ENCODE measurements at places on chromosomes 3 and 15. TPM values are rescaled to one million over a fixed set of nuclear protein-coding genes. Genes with fewer than 3 reads are reported as not detected.

- H3K4me3 ChIP-seq, result no peak overlapping the region
- no peaks in the 10 kb centered on the region for H3K27me3 ChIP-seq
- no peak for DNase-seq
Observed at GRCh38 chr15:95302206-95302605, 1028.3 kb upstream of the NR2F2 start.

DNA sequence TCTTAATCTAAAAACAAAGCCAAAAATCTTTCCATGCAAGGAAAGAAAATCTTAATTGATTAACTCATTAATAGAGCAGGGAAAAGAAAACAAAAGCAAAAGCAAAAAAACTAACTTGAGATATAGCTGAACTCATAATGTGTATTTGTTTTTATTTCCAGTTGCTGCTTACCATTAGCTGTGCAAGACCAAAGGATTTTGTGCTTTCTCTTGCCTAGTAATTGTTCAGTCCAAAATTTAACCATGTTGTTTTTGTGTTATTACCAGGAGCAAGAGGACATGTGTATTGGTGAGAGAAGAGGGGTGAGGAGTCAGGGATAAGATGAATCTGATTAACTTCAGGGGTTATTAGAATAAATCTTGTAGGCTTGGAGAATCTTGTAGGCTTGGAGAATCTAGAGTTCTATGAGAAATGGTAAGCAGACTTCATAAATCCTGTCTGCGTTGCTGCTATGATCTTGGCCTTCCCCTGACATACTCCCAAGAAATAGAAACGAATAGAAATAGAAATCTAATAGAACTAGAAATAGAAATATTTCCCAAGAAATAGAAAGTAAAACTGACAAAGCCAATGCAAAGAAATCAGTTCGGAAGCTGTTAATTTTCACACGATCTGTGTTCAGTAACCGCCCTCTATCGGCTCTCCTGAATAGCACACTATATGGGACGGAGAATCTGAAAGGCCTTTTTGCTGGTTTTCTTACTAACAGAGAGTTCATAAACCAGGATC lies 72.6 kb upstream of the TNFSF10 start:
- H3K27me3 ChIP-seq, result no peaks in the 10 kb centered on the region
- peak; percentile 67 for DNase-seq
- no peaks in the 10 kb centered on the region for H3K36me3 ChIP-seq
- H3K4me1 ChIP-seq, result no peaks in the 10 kb centered on the region
- peak overlapping the region; percentile 22 for H3K27ac ChIP-seq
- peak overlapping the region; percentile 40 for H3K4me3 ChIP-seq

GRCh38 chr3:40557575-40558161 lies 32.9 kb downstream of the ZNF621 start:
- no peak overlapping the region for H3K4me3 ChIP-seq
- H3K4me1 ChIP-seq, result no peaks in the 10 kb centered on the region
- no peak for DNase-seq
- H3K27ac ChIP-seq, result no peak overlapping the region
- no peaks in the 10 kb centered on the region for H3K36me3 ChIP-seq

DNA sequence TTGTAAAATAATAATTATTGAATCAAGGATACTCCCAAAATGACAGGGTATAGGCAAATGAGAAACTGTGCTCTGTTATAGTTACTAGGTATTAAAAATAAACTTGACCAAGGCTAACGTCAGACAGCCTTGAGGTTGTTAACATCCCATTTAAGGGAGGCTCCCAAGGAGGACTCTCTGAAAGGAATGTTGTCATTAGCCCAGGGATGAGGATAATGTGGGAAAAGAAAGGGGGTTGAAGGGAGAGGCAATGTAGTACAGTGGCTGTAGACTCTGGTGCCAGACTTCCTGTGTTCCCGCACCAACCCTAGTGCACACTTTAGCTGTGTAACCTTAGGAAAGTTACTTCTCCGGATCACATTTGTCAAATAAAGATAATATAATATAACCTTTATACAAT lies 47.0 kb upstream of the RARB start:
- H3K27me3 ChIP-seq, result no peaks in the 10 kb centered on the region
- H3K36me3 ChIP-seq, result no peaks in the 10 kb centered on the region
- no peak for DNase-seq

DNA sequence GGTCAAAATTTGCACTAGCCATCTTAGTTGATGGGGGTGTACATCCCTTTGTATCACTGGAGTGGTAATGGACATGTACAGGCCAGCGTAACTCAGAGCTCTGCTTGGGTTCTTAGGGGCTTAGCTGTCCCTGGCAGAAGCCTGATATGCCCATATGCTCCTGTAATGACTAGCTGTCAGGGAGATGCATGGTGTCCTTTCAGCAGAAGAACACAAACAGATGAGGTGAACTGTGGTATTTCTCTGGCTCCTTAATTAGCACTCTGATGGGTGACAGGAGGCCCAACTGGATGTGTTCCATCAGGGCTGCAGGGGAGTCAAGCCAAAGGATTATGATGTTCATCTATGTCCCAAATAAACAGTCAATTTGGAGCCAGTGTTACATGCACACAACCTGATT lies 774.5 kb downstream of the AGBL1 start:
- H3K27ac ChIP-seq, result no peak overlapping the region
- no peak overlapping the region for H3K4me3 ChIP-seq
- no peaks in the 10 kb centered on the region for H3K4me1 ChIP-seq
- no peak for DNase-seq

DNA sequence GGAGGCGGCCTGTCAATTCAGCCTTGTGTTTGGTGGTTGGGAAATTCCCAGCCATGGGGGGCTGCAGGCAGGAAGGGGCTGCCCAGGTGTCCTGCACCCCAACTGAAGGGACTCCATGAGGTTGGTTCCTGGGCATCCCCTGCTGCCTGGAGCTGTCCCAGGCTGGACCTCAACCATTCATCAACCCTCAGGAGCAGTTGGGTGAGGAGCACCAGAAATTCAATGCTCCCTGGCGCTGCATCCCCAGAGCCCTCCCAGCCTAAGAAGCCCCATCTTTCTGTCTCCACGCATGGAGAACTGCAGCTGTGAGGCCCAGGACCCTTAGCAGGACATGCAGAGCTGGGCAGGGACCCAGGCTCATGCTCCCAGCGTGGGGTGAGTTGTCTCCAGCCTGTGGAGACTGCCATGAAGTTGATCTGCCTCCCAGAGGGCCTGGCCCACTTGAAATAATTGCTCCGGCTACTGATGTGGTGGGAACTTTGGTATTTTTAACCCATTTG lies 8.0 kb upstream of the SEMA3B start:
- no peaks in the 10 kb centered on the region for H3K27me3 ChIP-seq
- peaks cover 23% of the 10 kb centered on the region for H3K4me1 ChIP-seq
- H3K4me3 ChIP-seq, result peak overlapping the region; percentile 55

DNA sequence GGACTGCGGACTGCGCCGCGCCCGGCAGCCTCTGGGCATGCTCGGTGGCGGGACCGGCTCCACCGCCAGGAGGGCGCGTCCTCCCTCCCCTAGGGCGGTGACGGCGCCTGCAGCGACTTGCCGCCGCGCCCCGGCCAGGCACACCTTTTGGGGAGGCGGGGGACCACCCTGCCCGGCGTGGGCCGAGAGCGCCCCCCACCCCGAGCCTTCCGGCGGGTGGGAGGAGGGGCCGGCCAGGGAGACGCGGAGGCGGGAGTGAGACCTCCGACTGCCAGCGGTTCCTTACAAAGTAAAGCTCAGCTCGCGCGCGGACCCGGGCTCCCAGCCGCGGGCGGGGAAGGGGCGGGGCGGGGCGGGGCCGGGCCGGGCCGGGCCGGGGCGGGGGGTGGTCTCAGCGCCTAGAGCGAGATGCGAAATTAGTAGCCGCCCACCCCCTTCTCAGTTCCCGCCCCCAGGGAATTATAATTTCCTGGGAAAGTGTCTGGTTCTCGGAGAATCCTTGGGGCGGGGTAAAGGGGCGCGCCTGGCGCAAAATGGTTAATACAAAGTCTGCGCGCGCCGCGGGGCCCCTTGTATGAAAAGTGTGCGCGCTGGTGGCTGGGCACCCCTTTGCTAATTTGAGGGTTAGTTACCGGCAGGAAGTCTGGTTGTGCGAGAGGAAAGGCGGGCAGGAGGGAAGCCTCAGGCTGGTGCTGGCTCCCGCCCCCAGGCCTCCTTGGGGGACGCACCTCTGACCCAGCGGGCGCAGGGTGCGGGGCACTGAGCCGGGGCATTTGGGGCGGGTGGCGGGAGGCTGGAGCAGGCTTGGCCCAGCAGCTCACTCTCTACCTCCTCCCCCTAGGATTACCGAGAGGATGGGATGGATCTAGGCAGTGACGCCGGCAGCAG lies 224.8 kb upstream of the IL12A start:
- DNase-seq, result peak; percentile 39
- peak overlapping the region; percentile 93 for H3K4me3 ChIP-seq
- peaks cover 3% of the 10 kb centered on the region for H3K4me1 ChIP-seq
- H3K27ac ChIP-seq, result peak overlapping the region; percentile 99

GRCh38 chr3:165406425-165406824 lies 210.2 kb upstream of the SLITRK3 start:
- no peak overlapping the region for H3K4me3 ChIP-seq
- no peaks in the 10 kb centered on the region for H3K36me3 ChIP-seq
- no peak for DNase-seq
- no peaks in the 10 kb centered on the region for H3K27me3 ChIP-seq

DNA sequence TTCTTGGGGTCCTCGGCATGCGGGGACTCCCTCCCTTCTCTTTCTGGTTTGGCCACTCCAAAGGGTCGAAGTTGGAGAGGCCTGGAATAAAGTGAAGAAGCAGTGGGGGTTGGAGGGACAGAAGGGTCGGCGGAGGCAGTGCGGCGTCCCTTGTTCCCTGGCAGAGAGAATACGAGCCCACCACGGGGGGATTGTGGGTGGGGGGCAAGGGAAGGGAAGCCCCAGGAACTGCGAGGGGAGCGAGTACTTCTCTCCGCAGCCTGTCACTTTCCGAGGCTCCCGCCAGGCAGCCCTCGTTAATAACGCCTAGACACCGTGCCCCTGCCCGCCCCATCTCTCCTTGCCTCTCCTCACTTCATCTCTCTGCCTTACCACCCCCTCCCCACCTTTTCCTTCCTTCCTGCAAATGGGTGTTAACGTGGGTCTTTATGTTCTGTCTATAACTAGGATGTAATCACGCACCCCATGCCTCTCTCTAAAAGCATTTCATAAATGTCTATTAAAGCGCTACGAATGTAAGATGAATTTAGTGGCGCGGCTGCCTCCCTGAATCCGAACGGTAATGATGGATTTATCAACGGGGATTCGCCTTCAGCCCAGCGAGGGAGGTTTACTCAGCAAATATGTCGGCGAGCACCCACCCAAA lies 13.7 kb downstream of the NR2F2 start:
- H3K27me3 ChIP-seq, result no peaks in the 10 kb centered on the region
- H3K27ac ChIP-seq, result peak overlapping the region; percentile 91
- peak overlapping the region; percentile 89 for H3K4me3 ChIP-seq
- no peaks in the 10 kb centered on the region for H3K36me3 ChIP-seq
- DNase-seq, result no peak
- H3K4me1 ChIP-seq, result no peaks in the 10 kb centered on the region

GRCh38 chr3:191340351-191340750 lies 10.0 kb upstream of the UTS2B start:
- no peak overlapping the region for H3K27ac ChIP-seq
- H3K4me3 ChIP-seq, result no peak overlapping the region
- peaks cover 50% of the 10 kb centered on the region for H3K4me1 ChIP-seq

- H3K4me3 ChIP-seq, result no peak overlapping the region
- H3K36me3 ChIP-seq, result no peaks in the 10 kb centered on the region
- DNase-seq, result no peak
- H3K4me1 ChIP-seq, result peaks cover 4% of the 10 kb centered on the region
- no peak overlapping the region for H3K27ac ChIP-seq
- no peaks in the 10 kb centered on the region for H3K27me3 ChIP-seq
Observed at GRCh38 chr15:98815207-98815606, 166.9 kb downstream of the IGF1R start.

GRCh38 chr3:186315581-186316354 lies 46.3 kb downstream of the DGKG start:
- no peak overlapping the region for H3K27ac ChIP-seq
- no peak overlapping the region for H3K4me3 ChIP-seq
- no peaks in the 10 kb centered on the region for H3K4me1 ChIP-seq
- H3K36me3 ChIP-seq, result peaks cover 18% of the 10 kb centered on the region

The CASR gene
- not detected for total RNA-seq

The TNFSF10 gene
- 89.8 TPM for total RNA-seq

The PRR20G gene
- total RNA-seq, result not detected

The POC1A gene
- not detected for total RNA-seq

The CDCP1 gene
- 3.0 TPM for total RNA-seq

The RHCG gene
- 0.43 TPM for total RNA-seq

The BMF gene
- 2.2 TPM for total RNA-seq

The TUSC2 gene
- total RNA-seq, result 25.4 TPM
